ENCODE measurements at places on chromosomes 5 and 9. TPM values are rescaled to one million over a fixed set of nuclear protein-coding genes. Genes with fewer than 3 reads are reported as not detected.

GRCh38 chr5:170416526-170416925, 27.4 kb upstream of the KCNMB1 start:
- DNase-seq = no peak

DNA sequence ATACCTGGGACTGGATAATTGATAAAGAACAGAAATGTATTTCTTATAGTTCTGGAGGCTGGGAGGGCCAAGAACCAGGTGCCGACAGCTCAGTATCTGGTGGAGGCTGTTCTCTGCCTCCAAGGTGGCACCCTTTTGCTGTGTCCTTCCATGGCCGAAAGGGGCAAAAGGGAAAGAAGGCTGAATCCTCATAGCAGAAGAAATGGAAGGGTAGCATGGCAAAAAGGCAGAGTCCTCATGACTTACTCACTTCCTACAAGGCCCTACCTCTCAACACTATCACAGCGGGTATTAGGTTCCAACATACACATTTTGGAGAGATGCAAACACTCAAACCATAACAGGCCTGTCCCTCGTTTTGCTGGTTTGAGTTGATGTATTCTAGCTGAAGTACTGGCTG, 25.1 kb upstream of the MED10 start:
- no peak for DNase-seq

- DNase-seq = no peak
Observed at GRCh38 chr5:79151942-79152671, 40.5 kb downstream of the BHMT start.

- no peak for DNase-seq
Observed at GRCh38 chr9:69093471-69094103, 58.0 kb downstream of the FXN start.

DNA sequence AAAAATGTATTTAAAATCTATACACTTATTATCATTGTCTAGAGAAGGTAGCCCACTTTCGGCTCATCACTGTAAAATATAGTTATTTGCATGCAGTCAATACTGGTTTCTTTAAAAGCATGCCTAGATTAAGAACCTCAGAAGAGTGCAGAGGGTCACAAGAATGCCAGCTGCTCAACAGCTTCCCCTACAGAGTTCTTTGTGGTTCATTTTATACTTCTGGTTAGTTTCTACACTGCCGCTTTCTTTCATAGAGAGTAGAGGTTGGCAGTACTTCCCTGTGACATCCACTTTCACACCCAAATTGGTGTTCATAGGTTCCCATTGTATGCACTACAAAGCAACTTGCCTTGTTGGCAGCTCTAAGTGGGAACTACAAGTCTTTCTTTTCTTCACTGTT, 137.3 kb downstream of the KIAA0825 start:
- DNase-seq = no peak

DNA sequence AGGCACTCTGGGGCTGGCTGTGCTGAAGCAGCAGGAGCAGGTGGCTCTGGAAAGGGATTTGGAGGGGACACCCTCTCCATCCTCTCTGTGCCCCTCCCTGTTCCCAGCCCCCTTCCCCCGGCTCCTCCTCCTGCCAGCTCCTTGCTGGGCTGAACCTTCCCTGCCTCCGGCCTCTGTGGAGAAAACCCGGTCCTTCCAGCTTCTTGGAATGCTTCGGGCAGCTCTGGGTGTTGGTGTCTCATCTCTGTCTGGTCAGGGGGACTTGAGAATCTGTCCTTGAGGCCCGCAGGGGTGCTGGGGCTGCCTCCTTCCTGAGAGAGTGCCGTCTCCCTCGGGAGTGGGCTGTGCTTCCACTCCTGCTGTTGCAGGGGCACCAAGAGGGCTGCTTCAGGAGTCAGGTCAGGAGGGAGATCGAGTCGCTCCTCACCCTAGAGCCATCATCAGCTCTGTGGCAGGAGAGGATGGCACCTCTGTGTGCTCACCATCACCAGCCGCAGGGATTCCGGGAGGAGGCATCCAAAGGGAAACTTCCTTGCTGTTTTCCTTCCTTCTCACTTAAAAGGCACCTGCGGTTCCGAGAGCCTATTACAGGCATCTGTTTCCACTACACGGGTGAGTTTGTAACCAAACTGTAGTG, 30.6 kb downstream of the NDUFS6 start:
- no peak for DNase-seq

- DNase-seq = no peak
Observed at GRCh38 chr5:139204196-139204595, 6.0 kb upstream of the SIL1 start.

DNA sequence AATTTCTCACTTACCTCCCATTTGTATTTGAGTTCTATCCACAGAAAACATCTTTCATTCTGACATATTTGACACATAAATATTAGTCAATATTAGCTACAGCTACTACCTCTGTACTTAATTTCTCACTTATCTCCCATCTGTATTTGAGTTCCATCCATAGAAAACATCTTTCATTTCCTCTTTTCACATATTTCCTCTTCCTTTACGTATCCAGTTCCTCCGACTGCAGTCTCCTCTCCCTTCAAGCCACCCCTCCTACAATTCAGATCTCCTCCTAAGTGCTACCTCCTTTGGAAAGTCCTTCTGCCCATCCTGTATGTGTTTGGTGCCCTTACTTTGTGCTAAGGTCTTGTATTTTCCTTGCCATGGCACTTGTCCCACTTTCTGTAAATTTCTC, 1.6 kb downstream of the SREK1IP1 start:
- no peak for DNase-seq

GRCh38 chr9:13424204-13424603, 144.7 kb upstream of the MPDZ start:
- no peak for DNase-seq

GRCh38 chr5:124796495-124796894, 50.1 kb upstream of the ZNF608 start:
- DNase-seq = no peak

DNA sequence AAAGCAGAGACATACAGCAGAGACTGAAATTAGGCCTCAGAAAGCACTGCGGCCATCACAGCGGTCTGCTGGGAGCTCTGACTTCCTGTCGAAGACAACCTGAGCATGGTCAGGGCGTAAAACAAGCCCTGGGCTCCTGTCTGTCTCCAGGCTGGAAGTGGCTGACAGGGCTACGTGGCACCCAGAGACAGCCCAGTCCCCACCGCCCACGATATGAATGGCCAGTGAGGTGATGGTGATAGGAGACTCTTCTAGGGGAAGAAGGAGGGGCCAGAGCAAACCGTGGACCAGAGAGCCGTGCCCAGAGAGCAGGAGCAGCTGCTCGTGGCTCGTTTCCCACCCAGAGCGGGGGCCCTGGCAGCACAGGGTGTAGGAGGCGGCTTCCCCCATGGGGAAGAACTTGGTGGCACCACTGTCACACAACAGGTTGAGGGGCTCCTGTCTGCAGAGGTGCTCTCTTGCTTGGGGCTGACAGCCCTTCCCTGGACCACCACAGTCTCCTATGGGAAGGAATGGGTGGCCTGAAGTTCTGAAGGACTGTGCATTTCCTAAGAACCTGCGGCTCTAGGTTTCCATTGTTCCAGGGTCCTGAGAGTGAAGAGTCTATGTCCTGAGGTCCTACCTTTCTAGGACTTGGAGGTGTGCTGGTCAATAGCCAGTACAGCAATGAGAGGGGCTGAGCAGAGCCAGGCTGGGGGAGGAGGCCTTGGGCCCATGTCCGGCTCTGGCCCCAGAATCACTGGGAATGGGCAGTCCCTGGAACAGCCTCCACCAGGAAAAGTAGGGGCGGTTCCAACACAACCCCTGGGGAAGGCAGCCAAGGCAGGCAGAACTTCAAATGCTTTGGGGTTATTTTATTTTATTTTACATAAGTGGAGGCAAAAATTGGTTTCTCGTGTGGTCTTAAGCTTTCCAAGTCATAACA, 56.4 kb downstream of the BARX1 start:
- DNase-seq = no peak

DNA sequence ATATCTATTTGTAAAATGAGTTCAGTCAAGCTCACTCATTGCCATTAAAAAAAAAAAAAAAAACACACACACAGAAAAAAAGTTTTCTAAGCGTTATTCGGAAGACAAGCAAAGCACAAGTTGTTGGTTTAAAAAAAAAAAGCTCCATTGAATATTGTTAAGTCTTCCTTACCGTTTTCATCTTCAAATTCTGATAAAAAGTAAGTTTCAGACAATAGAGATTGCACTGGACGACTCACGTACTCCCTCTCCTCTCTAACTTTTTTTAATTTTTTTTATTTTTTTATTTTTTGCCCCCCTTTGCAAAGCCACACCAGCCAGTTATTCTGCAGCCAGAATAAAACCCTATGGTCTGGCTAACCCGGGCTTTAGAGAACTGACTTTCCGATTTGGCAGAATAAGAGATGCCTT, 544 bp downstream of the ADAMTS6 start:
- no peak for DNase-seq

- no peak for DNase-seq
Observed at GRCh38 chr5:65546141-65546540, 16.8 kb downstream of the CENPK start.

GRCh38 chr5:133758641-133759040, 146.3 kb upstream of the FSTL4 start:
- no peak for DNase-seq

DNA sequence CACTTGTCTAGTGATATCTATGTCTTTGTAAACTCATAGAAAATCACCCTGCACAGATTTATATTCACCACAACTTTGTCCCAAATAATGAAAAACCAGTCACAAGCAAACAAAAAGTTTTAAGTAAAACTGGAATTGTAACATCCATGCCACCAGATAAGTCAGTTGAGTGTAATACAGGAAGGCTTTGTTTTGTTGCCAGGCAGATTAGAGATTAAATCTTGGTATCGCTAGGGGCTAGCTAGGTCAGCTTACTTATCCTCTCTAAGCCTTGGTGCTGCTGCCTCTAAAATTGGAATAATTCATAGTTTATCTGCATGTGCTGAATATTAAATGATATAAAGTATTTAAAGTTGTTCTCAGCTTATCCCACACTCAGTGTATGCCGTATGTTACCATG, 1062.5 kb downstream of the CDH9 start:
- DNase-seq = no peak

GRCh38 chr5:179222246-179223017, 122.8 kb downstream of the ADAMTS2 start:
- no peak for DNase-seq

- no peak for DNase-seq
Observed at GRCh38 chr5:81315336-81315735, 13.9 kb downstream of the ZCCHC9 start.

- no peak for DNase-seq
Observed at GRCh38 chr5:179716286-179716685, 16.3 kb upstream of the MAML1 start.

DNA sequence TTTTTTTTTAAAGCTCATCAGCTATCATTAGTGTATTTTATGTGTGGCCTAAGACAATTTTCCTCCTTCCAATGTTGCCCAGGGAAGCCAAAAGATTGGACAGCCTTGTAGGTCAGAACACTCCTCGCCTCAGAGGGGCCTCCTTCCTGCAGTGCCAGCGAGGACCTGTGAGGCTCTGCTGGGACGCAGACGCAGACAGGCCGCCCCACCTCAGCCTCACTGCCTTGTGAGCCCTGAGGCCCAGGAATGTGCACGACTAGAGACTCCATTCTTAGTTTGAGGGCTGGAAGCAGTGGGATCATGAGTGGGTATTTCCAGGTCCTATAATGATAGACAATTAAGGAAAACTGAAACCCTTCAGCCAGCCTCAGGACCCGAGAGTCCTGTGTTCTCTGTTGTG, 85.4 kb downstream of the PJA2 start:
- DNase-seq = no peak

- no peak for DNase-seq
Observed at GRCh38 chr9:134666831-134667230, 25.2 kb downstream of the COL5A1 start.

DNA sequence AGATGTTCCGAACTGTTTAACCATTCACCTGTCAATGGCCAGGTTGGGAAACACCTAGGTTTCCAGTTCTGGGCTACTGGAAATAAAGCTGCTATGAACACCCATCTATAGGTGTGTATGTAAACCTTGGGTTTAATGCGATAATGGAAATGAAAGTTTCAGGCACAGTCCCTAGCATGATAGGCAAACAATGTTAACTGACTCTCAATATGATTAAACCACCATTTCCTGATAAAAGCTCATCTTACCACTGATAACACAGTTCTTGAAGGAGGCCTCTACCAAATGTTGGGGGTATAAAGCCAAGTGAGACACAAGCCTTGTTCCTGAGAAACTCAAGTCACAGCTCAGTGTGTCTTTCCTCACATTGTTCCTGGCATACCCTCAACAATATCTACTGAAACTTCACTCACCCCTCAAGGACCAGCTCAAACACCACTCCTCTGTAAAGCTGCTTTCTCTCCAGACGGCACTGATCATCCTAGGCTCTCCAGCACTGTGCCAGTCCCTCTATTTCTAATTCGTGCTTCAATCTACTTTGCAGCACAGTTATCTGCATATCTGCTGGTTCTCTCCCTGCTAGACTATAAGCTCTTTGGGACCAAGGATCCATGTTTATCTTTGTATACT, 15.8 kb downstream of the RAB14 start:
- DNase-seq = no peak

DNA sequence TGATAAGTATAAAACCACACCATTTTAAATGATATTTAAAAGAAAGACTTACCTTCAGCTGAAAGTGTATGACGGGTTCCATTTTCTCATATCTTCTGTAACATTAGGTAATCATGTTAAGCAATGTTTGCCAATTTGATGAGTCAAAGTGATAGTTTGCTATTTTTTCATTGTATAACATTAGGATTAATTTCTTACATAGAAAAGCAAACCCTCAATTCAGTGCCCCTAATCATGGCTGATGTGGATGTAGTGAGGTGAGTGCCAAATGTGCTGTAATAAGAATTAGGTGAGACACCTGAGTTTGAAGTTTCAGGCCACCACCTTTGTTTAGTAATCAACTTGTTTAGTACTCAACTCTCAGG, 68.0 kb downstream of the UNC13B start:
- no peak for DNase-seq

DNA sequence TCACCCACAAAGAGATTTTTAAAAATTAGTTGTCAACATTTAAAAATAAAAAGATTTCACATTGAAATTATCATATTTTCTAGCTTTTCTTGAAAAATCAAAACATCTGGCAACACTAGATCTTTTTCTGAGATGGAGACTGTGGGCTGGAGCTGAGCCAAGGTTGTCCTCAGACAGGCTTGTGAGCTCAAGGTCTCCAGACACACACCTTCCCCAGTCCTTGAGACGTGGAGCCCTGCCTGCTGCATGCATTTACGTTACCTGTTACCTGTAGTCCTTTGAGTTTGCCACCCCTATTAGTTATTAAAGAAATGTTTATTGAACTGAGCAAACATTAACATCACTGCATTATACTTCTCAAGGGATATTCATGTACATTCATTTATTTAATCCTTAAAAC, 87.5 kb upstream of the TLE1 start:
- DNase-seq = no peak

PRDM9 gene
- 1.2 TPM for polyA plus RNA-seq

NUDT12 gene
- 12.2 TPM for polyA plus RNA-seq

SLC36A2 gene
- polyA plus RNA-seq = not detected

MLANA gene
- polyA plus RNA-seq = not detected

GABRA1 gene
- polyA plus RNA-seq = not detected

NAIP gene
- 3.6 TPM for polyA plus RNA-seq

HAVCR1 gene
- polyA plus RNA-seq = not detected
